GM12878 (cell line): ENCODE measurements at places on chromosomes 1 and 21.

DNA sequence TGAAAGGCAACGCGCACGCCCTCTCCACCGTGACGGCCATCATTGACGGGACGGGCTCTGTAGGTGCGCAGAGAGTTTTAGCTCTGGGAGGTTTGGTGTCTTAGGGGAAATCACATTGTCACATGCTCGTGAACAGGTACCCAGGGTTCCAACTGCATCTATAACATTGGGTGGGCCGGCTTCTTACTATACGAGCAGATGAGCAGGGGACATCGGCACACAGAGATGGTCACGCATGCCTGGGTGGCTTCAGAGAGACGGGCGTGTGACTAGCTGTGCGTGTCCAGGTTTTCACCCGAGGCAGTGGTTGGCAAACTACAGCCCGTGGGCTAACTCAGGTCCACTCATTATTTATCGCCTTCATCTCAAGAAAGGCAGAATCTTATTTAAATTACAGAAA lies 54.7 kb downstream of the SLC37A1 start:
- no peak for DNase-seq

GRCh38 chr1:231808990-231809389 lies 182.4 kb downstream of the DISC1 start:
- no peak for DNase-seq

- no peak for DNase-seq
Observed at GRCh38 chr1:73673971-73674370, 524.0 kb downstream of the LRRIQ3 start.

- DNase-seq, result no peak
Observed at GRCh38 chr1:83573776-83574175, 425.2 kb downstream of the TTLL7 start.

GRCh38 chr1:33970148-33970825 lies 106.4 kb downstream of the HMGB4 start:
- DNase-seq, result no peak
